NCI-H446 (cell line): ENCODE measurements at places on chromosomes 4 and X.

- no peak for DNase-seq
Measured at GRCh38 chr4:106194801-106195200, 121.2 kb downstream of the TBCK start.

GRCh38 chrX:110125446-110126162 lies 122.7 kb downstream of the TMEM164 start:
- peak; percentile 0 for DNase-seq

GRCh38 chr4:186701273-186701672 lies 22.4 kb downstream of the FAT1 start:
- no peak for DNase-seq

- no peak for DNase-seq
Measured at GRCh38 chr4:138666366-138666765, 349.2 kb upstream of the NOCT start.

DNA sequence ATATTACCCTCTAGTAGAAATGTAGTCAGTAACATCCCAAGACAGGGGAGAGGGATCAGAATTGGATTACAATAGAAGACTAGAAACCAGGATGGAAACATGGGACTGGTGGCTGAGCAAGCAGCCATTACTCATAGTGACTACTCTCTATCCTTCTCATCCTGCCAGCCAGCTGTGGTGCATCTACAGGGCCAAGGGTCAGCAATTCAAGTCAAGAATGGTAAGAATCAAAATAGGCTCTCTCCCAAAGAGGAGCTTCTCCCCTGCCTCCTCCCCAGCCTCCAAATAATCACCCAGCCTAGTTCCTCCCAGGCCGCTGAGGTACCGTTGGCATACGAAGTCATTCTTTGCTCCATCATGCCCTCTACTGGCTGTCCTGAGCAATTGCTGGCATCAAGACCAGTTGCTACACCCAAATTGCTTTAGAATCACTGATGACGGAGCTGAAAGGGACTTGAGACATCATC lies 19.4 kb downstream of the AWAT2 start:
- DNase-seq, result peak; percentile 64

- no peak for DNase-seq
Measured at GRCh38 chr4:18980516-18981233, 959.1 kb upstream of the LCORL start.

- DNase-seq, result no peak
Measured at GRCh38 chrX:42392846-42393245, 385.1 kb downstream of the PPP1R2C start.

- no peak for DNase-seq
Measured at GRCh38 chrX:13014111-13015096, 30.0 kb downstream of the FAM9C start.

DNA sequence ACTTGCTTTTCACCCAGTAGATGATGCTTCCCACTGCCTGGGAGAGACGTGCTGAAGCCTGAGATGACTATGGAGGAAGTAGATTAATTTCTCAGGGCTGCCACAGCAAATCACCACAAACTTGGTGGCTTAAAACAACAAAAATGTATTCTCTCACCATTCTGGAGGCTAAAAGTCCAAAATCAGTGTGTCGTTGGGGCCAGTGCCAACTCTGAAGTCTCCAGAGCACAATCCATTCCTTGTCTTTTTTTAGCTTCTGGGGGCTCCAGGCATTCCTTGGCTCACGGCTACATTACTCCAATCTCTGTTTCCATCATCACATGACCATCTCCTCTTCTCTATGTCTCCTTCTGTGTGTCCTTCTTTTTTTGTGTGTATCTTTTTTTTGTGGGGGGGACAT lies 105.8 kb upstream of the C1QTNF7 start:
- DNase-seq, result no peak

DNA sequence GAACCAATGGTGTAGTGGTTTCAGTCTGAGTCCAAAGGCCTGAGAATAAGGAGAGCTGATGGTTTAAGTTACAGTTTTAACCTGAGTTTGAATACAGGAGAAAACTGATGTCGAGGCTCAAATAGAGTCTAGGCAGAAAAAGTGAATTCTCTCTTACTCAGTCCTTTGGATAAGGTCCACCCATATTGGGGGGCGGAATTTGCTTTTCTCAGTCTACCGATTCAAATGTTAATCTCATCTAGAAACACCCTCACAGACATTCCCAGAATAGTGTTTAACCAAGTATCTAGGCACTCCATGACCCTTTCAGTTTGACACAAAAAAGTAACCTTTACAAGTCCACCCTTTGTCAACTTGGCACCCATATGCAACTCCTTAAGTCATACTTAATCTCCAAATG lies 216.0 kb downstream of the GRID2 start:
- no peak for DNase-seq

DNA sequence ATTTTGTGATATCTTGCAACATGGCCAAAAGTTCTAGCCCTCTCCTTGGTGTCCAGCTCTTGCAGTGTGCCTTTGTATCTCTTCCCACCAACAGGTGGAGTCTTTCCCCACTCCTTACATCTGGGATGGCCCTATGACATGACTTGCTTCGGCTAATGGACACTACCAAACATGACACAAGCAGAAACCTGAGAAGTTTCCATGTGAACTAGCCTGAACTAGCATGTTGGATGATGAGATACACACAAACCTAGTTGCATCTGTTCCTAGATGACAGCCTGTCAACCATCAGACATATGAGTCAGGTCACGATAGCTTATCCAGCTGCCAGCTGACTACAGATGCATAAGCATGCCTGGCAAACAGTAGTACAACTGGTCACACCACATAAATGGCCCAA lies 207.5 kb upstream of the FTHL17 start:
- DNase-seq, result no peak

DNA sequence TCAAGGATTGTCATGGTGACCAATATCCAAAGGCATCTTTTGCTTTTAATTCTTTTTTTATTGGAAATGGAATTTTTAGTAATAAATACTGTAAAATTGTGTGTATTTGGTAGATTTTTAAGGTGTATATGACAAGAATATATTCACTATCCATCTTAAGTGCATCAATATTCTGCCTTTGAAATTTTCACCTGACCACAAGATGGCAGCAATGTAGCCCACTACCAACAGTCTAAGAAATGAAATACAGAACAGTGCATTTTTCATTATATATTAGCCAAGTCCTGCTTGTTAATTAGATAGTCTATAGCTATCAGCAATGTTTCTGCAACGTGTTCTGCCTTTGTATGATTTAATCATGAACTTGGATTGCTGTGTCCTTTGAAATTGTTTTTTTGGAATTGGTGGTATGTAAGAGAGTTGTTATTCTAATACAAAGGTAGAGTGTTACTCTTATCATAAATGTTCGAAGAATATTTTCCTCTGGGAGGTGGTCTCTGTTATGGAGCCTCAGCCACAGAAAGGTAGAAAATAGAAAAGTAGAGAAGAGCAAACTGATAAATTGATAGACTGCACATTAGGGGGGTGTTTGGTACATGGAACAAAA lies 38.2 kb downstream of the HPGDS start:
- DNase-seq, result peak; percentile 37

DNA sequence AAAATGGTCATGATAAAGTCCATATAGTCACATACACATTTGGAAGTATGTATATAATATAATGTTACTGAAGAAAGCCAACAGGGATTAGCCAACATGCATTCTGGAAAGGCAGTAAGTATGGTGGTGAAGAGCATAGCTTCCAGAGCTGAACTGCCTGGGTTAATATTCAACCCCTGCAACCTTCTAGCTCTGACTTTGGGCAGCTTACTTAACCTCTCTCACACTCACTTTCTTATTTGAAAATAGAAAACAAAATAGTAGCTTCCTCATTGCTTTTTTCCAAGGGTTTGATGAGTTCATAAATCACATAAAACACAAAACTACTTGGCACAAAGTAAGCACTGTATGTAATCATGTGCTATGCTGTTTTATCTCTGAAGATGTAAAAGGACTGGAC lies 216.4 kb downstream of the CHIC2 start:
- no peak for DNase-seq

DNA sequence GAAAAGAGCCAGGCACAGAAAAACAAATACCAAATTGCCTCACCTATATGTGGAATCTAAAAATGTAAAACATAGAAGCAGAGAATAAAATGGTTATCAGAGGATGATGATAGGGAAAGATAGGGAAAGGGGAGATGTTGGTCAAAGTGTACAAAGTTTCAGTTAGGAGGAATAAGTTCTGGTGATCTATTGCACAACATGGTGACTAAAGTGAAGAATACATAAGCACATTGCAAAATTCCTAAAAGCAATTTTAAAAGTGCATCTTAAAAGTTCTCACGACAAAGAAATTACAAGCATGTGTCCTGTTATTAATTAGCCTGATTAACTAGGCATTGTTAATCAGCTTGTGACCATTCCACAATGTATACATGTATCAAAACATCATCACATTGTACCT lies 136.0 kb downstream of the GABRG1 start:
- no peak for DNase-seq

DNA sequence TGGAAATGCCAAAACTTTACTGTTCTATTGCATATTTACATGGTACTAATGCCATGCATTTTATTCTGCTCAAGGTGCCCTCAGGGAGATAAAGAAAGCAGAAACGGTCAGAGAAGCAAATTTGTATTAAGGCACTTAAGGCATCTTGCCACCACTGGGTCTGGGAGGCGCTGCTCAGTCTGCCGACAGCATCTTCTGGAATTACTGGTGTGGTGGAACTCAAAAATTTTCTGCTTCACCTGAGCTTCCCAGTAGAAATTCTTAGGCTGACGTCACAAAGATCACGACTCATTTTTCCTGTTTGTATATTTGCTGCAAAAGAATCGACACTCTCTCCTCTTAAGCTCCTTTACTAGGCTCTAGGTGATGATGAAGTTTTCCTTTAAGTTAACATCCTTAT lies 3.0 kb downstream of the RASSF6 start:
- no peak for DNase-seq

GRCh38 chrX:106912864-106913263 lies 7.3 kb upstream of the CLDN2 start:
- no peak for DNase-seq

DNA sequence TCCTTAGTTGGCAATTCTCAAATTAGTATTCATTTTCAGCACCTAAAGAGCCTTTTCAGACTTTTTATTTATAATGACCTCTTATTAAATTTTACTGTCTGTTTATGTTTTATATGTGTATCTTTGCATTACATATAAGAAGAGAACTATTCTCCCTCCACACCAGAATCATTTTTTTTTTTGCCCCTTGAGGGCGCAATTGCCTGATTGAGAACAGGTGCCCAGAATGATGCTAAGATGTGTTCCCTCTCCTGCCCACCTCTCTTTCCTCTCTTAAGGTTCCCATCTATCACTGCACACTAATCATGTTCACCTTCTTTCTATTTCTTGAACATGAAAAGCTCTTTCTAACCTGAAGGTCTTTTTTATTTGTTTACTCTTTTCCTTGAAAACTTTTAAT lies 44.2 kb upstream of the ADAM29 start:
- DNase-seq, result no peak

DNA sequence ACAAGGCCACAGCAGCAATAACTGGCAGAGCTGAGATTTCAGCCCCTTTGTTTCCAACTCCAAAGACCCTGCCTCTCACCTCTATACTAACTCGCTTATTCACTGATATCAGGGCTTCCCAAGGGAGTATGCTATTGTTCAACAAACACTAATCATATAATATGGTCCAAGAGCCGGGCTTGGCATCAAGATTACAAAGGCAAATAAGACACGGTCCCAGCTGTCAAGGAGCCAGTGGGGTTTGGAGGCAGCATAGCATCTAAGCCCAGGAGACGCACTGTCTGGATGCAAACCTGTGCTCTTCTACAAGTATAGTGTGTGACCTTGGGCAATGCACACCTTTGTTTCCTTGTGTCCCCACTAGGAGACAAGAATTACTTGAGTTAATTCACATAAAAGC lies 28.7 kb downstream of the PAPSS1 start:
- no peak for DNase-seq

GRCh38 chrX:24027985-24028384 lies 999 bp upstream of the KLHL15 start:
- DNase-seq, result no peak

- DNase-seq, result no peak
Measured at GRCh38 chrX:96861661-96862060, 22.0 kb upstream of the RPA4 start.

GRCh38 chrX:14528629-14529289 lies 577 bp upstream of the GLRA2 start:
- peak; percentile 74 for DNase-seq

DNA sequence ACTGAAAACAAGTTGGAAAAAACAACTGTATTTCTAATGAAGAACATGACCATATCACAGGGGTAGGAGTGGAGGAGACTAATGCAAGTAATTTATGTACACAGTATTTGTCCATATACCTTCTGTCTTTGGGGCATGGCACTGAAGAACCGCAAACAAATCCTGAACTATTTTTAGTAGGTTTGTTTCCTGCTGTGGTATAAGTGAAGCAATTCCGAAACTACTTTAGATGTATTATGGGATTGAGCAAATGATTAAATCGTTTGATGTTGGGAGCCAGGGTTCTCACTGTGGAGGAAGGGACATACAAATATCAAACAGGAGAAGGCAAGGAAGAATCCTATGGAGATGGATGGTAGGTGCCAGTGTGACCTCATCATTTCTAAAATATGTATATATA lies 18.9 kb upstream of the SH3KBP1 start:
- DNase-seq, result no peak

DNA sequence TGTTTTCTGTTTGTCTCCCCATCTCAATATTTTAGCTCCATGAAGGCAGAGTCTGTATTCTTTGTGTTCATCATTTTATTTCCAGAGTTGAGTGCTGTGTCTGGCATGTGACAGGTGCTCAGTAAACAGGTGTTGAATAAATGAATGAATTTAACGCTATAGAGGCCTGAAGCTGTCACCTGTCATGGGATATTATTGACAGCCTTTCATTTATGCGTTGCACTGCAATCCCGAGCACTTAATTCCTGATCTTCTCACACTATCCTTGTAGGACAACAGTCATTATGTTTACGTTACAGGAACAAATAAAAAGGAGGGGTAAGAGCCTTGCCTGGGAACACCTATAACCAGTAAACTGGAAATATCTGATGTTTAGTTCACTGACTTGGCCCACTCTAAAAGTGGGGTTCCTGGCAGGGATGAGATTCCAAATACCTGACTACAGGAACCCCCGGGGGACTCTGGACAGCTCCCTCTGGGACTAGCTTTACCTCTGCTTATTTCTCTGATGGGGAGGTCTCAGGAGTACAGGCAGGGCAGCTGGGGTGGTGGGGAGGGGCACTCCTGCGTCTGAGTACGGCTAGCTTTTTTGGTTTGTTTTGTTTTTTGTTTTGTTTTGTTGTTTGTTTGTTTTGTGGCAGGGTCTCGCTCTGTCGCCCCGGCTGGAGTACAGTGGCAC lies 36.6 kb downstream of the SEL1L3 start:
- no peak for DNase-seq

- DNase-seq, result no peak
Measured at GRCh38 chr4:20761382-20761781, 61.1 kb downstream of the PACRGL start.

GRCh38 chr4:25830548-25830947 lies 32.2 kb downstream of the SEL1L3 start:
- DNase-seq, result no peak

- DNase-seq, result peak; percentile 22
Measured at GRCh38 chr4:114378305-114378903, 220.2 kb upstream of the UGT8 start.

GRCh38 chrX:132413459-132413858 lies 75.4 kb downstream of the MBNL3 start:
- DNase-seq, result no peak

GRCh38 chrX:12319003-12319519 lies 180.8 kb downstream of the FRMPD4 start:
- DNase-seq, result peak; percentile 20
